NCI-H1105 treated with DMSO at 0.1 percent for 48 hours (cell line): ENCODE measurements at places on chromosomes 7 and 10.

GRCh38 chr10:77533887-77534278 is 103.7 kb downstream of the KCNMA1 start:
- peak; percentile 41 for DNase-seq

GRCh38 chr7:42233695-42234331 is 3.2 kb downstream of the GLI3 start:
- DNase-seq, result no peak

GRCh38 chr10:77189075-77189474 is 448.5 kb downstream of the KCNMA1 start:
- DNase-seq, result peak; percentile 17

GRCh38 chr10:51270936-51271530 is 196.7 kb downstream of the PRKG1 start:
- DNase-seq, result no peak

- no peak for DNase-seq
Measured at GRCh38 chr10:97383159-97383558, 18.0 kb downstream of the RRP12 start.

- peak; percentile 77 for DNase-seq
Measured at GRCh38 chr10:103881416-103882284, 26.3 kb upstream of the SH3PXD2A start.

DNA sequence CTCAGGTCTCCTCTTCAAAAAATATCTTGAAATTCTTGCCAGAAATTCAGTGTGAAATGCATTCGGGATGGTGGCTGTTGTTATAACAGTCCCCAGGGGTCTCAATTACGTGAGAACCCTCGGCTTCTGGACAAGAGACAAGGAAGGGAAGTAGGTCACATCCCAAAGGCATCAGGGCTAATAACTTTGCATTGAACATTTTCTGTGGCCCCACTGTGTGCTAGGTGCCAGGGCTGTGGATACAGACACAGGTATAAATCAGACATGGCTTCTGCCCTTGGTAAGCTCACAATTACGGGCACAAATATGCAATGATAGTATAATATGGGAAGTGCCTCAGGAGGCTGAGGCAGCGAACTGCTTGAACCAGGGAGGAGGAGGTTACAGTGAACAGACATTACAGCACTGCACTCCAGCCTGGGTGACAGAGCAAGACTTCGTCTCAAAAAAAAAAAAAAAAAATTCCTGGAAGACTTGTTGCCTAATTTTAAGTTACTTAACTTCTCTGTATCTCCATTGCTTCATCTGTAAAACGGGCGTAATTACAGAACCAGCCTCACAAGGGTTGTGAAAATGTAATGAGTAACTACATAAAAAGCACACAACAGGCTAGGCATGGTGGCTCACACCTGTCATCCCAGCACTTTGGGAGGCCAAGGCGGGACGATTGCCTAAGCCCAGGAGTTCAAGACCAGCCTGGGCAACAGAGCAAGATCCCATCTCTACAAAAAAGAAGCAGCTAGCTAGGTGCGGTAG is 2.5 kb upstream of the RHBDD2 start:
- no peak for DNase-seq

DNA sequence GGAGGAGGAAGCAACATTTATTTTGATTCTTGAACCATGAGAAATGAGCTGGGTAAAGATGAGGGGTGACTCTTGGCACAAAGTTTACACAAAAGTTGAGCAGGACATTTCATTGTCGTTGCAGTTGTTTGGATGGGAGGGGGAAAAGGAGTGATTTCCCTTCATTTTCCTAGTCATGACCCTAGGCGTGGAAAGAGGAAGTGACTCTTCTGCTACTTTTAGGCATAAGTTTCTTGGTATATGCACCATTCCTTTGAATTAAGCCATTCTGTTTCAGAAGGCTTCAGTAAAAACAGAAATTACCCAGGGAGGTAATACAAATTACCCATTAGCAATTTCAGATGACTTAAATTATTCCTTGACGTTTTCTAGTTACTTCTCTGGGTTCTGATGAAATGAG is 113.9 kb upstream of the FAM171A1 start:
- DNase-seq, result no peak

GRCh38 chr7:95631527-95631926 is 35.2 kb upstream of the PDK4 start:
- no peak for DNase-seq

DNA sequence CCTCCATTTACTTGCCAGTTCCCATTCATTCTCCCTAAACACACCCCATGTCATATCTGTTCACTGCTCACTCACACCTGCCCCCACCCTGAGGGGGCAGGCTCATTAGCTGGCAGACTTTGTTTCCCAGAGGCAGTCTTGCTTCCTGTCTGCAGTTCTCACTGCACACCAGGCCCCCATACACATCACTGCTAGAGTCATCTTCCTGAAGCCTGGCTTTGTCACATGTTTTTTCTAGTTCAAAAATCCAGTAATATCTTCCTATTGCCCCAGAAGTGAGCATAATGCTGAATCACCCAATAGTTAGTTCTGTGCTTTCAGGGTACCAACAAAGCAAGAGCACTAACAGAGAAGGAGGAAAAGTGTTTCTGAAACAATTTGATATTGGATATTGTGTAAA is 1.9 kb downstream of the LRRC72 start:
- DNase-seq, result no peak

DNA sequence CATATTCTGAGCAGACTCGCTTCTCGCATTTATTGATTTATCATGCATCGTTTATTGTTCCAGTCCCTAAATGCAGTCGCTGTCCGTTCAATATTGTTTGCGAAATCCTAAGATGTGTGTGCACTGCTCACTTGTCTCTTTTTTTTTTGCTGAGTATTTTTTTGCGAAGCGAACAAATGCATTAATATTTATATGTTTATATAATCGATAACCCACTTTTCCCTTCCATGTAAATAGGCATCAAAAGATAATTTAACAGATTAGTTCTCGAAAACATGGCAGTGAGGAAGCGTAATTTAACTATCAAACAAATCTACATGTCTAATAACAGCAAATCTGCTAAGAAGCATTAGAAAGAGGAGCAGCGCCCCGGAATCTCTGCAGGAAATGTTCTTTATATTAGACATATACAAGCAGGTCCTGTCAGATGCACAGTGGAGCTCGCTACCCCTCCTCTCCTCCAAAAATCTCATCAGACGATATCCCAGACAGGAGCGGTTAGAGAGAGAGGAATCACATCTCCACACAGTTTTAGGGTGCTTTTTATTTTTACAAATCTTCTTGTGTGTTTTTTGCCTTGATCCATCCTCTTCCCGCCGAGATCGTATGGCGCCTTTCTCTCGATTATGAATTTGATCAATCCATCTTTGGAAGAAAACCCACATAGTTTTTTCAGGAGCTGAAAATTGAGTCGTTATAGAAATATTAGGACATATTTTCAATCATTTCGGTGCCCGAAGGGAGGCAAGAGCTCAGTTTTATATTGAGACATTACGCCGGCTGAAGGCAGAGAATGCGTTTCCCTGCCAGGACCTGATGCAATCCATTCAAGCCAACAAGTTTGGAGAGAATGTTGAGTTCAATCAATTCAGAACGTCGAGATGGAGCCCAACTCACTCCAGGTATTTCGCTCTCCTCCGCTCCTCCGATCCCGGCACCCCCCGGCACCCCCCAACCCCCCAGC is at the start of gene ARID5B:
ARID5B (plus strand) TSS at position 871 of the 964 bp plus-strand sequence; CDS start at position 882, 11 bp downstream.
- peak; percentile 41 for DNase-seq

DNA sequence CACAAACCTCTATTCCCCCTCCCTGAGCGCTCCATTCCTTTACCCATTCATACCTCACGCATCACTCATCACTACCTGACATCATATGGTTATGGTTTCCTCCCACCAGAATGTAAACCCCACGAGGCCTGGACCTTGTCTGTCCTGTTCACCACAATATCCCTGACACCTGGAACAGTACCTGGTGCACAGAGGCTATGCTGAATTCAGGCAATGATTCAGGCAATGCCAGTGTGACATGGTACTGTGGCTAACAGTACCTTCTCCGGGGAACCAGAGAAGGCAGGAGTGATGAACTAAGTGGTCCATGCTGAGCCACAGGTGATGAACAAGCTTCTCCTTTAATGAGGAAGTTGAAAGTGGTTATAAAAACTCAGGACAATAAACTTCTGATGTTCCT is 202.5 kb upstream of the PLXNA4 start:
- no peak for DNase-seq

GRCh38 chr10:11787846-11788245 is 35.3 kb upstream of the PROSER2 start:
- no peak for DNase-seq

GRCh38 chr7:91280185-91280584 is 16.0 kb downstream of the FZD1 start:
- no peak for DNase-seq

DNA sequence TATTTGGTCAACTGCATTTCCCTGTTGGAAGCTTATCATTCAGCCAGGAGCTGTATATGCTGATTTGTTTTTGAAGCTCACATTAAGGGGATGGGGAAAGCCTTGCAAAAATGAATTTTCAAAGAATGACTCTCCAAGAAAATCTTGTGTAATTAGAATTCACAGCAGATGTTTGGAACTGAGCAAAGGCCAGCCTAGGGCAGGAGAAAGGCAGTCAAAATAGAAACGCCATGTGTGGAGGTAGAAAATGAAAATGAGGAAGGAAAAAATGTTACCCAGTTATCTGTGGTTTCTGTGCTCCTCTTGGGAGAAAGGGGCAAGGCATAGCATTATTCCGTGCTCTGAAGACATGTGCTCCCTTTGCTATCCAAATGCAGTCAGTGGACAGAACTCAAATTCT is 93.5 kb downstream of the NRP1 start:
- no peak for DNase-seq

DNA sequence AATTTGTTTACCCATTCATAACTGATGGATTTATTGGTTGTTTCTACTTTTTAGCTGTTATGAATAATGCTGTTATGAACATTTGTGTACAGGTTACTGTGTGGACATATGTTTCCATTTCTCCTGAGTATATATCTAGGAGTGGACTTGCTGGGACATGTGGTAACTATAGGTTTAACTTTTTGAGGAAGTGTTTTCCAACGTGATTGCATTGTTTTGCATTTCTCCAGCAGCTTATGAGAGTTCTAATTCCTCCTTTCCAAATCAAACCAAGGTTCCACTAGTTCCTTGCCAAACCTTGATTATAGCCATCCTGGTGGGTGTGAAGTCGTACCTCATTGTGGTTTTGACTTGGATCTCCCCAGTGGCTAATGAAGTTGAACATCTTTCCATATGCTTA is 2.6 kb upstream of the PRF1 start:
- DNase-seq, result no peak

- DNase-seq, result peak; percentile 32
Measured at GRCh38 chr10:385571-386300, 250.5 kb downstream of the ZMYND11 start.

DNA sequence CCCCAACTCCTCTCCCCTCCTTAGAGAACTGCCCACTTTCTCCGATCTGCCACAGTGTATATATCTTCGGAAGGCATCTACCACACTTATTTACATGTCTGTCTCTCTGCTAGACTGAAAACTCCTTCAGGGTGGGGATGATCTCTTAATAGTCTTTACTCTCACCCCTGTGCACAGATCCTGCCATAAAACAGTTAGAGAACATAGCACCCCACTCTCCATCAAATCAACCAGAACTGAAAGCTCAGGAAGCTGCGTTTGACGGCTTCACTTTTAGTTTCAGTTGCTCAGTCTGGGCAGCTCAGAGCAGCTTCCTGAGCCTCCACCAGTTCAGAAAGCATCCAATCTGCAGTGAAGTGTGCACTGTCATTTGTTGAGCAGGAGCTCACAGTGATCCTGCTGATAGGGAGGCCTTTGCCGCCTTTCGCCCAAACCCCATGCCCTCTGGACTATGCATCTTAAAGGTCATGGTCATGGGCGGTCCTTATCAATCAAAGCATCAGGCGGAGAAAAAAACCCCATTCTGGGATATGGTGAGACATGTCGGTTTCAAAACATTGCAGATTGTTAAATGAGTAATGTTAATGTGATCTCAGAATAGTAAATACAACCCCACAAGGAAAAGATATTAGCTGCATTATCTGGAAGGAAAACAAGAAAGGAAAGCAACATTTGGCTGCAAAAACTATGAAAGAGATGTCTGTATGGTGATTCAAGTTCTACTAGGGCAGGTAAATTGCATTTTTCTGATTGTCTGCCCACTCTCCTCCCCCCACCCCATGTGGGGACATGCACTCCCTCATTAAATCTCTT is 167.1 kb upstream of the ADO start:
- DNase-seq, result no peak

- no peak for DNase-seq
Measured at GRCh38 chr10:71938211-71938610, 26.0 kb upstream of the CHST3 start.

GRCh38 chr7:105352018-105352612 is 36.6 kb downstream of the SRPK2 start:
- no peak for DNase-seq

DNA sequence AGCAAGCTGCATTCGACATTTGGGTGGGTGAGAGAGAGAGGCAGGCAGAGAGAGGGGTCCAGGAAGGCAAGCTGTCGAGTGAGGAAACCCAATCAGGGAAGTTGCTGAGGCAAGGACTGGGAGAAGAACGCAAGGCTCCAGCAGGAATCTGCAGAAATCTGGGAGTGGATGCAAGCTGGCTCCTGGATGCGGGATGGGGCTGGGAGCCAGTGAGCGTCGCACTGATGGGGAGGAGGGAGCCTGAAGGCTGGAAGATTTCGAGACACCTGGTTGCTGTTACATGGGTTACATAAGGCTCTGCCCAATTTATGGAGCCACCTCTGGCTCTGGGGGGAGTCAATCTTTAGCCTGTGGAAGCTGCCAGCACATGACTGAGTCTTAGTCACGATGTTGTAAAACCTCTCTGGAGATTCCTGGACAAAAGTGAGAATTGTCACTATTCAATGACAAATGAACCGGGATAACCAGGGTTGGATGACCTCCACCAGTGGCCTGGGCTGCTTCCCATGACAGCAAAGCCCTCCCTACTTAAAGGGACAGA is 51.1 kb upstream of the ADRB1 start:
- DNase-seq, result no peak

DNA sequence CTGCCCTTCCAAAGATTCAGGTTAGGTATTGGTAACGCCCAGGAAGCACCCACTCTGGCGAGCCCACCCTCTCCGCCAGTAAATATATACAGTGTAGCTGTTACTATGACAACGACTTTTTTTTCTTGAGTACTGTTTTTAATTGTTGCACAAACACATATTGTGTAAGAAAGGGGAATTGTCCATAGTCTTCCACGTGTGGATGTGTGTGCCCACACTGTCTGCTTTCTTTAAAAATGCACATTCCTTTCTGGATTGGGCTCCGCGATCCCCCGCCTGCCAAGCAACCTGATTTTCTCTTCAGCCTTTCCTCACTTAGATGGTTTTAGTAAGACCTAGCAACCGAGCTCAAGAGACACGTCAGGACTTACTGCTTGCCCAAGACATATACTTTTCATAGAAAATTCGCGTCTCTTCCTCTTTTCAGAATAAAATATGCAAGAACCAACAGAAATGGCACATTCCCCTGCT is 247.8 kb downstream of the EBF3 start:
- no peak for DNase-seq
